Hypothalamus (tissue), 51 donors: ENCODE measurements at places on chromosomes 13 and 19.

- no peak for DNase-seq
Measured at GRCh38 chr19:14177496-14178074, 28.4 kb downstream of the ADGRL1 start.

- DNase-seq, result no peak
Measured at GRCh38 chr19:6115992-6116391, 5.7 kb upstream of the RFX2 start.

DNA sequence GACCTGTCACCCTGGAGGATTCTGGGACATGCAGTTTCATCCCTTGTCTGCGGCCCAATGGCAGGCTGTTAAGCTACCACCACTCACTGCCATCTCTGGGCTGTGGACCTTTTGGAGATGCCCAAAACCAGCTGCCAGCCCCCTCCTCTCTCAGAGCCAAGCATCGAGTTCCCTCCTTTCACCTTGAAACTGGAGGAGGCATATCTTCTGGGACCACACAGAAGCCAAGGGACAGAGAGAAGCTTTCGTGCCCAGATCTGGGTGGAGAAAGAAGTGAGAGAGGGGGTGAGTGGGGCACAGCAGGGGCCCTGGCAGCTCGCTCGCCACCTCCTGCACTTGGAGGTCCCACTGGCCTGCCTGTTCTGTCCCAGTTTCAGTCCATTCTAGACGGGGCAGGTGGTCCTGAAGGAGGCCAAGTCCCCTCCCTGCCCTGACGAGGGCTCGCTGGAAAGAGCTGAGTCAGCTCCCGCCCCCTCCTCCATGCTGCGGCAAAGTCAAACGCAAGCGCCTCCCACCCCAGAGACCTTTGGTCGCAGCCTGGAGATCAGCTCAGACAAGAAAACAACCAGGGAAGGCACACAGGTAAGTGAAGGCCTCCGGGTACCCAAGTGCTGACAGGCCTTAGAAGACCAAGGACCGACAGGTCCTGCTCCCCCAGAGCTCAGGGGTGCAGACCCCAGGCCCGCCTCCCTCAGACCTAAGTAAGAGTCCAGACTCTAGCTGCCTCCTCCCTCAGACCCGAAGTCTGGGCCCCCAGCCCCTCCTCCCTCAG is 3.8 kb downstream of the BCAT2 start:
- no peak for DNase-seq

DNA sequence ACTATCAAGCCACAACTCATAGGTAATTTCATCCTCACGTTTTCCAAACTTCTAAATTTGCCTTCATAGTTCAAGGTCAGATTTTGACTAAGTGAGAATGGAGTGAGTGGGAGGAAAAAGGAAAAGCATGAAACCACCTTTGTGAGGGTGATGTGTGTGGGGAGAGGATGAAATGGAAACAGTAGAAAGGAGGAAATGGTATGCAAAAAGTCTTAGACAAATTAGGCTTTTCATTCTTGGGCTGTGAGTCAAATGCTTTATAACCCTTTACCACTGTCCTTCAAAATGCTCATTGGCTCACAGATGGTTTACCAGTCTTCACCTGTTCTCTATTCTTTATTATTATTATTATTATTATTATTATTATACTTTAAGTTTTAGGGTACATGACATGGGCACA is 127.2 kb downstream of the RAP2A start:
- no peak for DNase-seq

GRCh38 chr19:46753420-46754155 is 7.3 kb upstream of the STRN4 start:
- DNase-seq, result no peak

DNA sequence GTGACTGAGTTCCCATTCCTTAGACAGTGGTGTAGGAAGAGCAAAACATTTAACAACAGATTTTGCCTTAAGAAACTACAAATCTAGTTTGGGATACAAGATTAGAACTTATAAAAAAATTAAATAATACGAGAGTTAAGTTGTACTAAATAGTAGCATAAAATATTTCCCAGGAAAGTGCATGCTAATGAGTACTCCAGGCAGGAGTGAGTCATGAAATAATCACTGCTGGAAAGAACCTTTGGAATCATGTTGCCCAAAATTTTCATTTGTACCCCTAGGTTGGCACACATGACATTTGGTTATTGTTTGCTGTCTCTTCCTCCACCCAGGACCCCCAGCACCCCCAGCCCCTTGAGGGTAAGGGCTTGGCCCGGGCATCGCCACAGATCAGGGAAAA is 26.3 kb upstream of the KL start:
- no peak for DNase-seq

DNA sequence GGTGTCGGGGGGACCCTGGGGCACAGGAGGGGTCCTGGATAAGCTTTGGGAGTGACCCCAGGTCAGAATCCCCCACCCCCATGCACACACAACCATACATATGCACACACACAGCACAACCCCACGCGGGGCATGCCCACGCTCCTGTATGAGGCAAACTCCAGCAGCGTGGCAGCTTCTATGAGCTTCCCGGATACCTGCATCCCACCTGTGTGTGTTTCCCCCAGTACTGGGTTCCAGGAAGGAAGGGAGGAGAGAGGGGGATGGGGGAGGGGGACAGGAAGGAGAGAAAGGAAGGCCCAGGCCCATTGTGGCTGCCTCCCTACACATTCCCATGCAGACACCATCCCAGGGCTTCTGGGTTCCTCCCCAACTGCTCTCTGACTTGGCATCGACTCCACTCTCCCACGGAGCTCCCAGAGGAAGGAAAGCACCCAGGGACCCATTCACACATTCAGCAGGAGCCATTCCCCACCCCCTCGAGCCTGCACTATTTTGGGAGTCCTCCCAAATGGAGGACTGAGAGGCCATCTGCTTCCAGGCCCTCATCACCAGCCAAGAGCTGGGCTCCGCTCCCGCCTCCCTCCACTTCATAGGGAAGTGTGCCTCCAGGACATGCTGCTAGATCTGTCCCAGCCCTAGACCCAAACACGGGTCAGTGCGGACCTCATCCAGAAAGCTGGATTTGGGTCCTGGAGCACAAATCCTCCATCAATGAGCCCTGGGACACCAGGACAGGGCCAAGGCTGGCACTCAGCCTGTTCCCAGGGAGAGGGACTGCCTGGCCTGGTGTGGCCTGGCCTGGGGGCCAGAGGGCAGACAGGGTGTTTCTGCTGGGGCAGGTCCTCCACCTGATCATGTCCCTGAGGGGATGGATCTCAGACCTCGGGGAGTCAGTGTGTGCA is 13.2 kb downstream of the PRR36 start:
- DNase-seq, result no peak

DNA sequence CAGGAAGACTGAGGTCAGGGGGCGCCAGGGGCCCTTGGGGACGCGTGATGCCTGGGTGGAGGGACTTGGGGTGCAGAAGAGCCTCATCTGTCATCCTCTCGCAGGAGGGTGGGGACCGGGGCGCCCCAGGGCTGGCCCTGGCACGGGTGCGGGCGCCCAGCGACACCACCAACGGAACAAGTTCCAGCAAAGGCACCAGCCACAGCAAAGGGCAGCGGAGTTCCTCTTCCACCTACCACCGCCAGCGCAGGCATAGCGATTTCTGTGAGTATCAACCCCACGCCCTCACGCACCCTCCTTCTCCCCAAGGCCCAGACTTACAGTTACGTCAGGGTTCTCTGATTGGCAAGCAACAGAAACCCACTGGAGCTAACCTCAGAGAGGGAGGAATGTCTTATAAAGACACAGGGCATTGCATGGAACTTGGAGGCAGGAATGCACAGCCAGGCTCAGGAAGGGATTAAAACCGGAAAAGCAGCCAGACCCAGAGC is 29.4 kb downstream of the MARK4 start:
- no peak for DNase-seq

GRCh38 chr13:106140476-106140875 is 395.0 kb downstream of the EFNB2 start:
- DNase-seq, result no peak

DNA sequence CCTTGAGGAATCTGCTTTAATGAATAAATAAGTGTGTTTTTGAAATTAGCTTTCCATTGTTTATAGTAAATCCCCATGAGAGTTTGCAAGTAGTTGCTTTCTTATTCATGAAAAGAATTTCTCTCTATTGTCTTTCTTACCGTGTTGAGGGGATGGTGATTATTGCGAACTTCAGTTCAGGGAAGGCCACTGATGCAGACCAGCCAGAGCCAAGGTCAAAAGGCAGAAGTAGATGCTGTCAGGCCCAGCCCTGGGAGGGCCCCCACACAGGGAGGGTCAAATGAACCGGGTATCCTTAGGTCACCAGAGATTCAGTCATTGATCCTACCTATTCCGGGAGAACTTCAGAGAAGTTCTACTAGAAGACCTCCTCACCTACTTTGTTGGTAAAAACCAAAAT is 185.9 kb downstream of the NUFIP1 start:
- DNase-seq, result no peak

- DNase-seq, result no peak
Measured at GRCh38 chr13:33072282-33072681, 56.1 kb downstream of the KL start.

DNA sequence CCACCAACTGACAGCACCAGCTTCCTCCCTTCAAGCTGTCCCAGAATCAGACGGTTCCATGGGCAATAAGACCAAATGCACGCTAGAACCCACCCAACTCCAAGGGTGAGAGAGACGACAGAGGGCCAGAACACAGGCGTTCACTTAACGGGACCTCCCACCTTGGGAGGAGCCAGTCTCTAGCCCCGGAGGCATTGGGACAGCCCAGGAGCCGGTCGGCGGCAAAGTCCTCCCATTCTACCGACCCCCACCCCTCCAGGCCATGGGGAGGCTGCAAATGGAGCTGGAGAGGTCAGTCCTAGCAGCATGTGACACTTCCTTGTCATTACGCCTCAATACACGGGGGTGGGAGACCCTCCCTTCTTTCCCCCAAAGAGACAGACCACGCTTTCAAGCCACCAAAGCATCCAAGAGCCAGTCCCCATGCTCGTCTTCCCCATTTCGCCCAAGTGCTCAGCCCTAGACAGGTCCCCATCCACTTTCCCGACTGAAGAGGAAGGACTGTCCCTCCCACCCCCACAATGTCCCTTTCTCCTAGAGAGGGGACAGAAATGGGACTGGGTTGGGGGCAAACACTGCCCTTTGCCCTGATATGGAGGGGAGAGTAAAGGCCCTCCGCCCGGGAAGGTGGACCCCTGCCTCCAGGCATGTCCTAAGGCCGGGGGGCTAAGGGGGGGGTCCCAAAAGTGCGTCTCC is 964 bp downstream of the KHSRP start:
- no peak for DNase-seq

- no peak for DNase-seq
Measured at GRCh38 chr13:50275392-50276063, 260.3 kb downstream of the KCNRG start.

DNA sequence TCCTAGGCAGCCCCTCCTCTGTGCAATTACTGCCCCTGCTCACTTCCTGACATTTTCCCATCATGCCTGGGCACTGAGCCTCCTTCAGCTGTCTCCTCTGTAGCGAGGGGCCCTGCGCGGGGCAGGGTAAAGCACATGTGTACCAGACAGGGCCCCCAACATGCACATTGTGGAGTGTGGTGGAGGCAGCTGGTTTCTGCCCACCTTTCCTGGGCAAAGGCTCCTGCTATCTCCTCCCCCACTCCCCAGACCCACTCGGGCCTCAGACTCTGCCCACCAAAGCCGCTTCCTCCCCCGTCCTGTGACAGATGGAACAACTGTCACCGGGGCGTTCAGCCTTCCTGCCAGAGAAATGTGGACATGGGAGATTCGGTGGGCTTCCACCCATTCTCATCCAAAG is 2.9 kb upstream of the KPTN start:
- DNase-seq, result no peak

GRCh38 chr19:29645911-29646310 is 19.4 kb upstream of the PLEKHF1 start:
- no peak for DNase-seq

DNA sequence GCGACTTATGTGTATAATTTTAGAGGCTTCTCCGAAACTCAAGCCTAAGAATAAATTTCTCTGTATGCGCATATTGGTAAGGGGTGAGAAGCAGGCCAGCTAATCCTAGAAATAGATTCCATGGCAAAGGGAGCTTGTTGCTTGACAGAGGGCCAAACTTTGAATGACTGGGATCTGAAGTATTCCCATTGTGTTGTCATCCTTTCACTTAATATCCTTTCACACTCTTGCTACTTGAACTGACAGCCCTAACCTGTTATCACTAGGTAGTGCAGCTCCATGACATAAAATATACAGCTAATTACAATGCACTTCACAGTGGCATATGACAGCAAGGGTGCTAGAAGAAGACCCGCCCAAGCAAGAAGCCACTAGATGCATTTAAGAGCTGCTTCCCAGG is 309.8 kb downstream of the OXGR1 start:
- no peak for DNase-seq

GRCh38 chr19:14514215-14514863 is 3.9 kb downstream of the DNAJB1 start:
- no peak for DNase-seq

GRCh38 chr19:41442473-41443355 is at the start of gene ERICH4:
Gene ERICH4, plus strand, starts transcription at chr19:41443156. Its CDS starts 14 bp downstream, at chr19:41443170.
- DNase-seq, result no peak

GRCh38 chr13:31965361-31966066 is 66.1 kb upstream of the FRY start:
- DNase-seq, result no peak

DNA sequence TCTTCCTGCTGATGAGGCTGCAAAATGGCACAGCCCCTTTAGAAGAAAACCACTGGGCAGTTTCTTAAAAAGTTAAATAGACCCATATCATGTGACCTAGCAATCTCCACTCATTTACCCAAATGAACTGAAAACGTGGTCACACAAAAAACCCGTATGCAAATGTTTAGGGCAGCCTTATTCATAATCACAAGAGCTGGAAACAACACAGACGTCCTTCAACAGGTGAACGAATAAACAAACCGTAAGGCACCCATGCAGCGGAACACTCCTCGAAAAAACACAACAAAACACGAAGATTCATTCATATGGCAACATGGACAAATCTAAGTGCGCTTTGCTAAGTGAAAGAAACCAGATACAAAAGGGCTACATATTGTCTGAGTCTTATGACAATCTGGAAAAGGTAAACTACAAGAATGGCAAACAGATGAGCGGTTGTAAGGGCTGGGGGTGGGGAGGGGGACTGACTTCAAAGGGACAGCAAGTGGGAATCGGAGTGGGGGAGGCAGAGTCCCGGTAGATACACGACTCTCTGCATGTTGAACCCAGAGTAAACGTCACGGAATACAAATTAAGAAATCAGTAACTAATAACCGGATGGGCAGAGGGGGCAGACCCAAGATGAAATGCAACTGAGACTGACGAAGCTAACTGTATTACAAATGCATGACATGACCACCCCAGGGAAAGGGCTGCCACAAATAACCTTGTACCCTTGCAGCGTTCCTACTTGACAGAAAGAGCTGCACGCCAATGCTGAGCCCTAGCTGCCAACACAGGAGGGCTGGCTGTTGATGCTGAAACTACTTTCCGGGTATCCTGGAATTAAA is 33.4 kb downstream of the MLLT1 start:
- no peak for DNase-seq
